Brain (organoid and tissue), 16 donors: ENCODE measurements at places on chromosomes 2 and 18.

DNA sequence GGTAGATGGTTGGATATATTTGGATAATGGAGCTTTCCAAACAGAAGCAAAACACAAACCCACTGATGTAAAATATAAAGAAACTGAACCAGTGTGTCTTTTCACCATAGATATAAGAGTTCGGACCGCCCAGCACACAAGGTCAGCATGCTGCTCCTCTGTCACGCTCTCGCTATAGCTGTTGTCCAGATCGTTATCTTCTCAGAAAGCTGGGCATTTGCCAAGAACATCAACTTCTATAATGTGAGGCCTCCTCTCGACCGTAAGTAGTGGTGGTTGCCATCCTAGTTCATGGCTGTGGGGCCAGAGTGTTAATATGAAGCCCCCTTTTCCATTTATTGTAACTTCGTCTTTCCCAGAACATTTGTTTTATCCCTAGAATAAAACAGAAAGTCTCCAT lies 125.2 kb upstream of the LYPD6 start:
- DNase-seq, result no peak

DNA sequence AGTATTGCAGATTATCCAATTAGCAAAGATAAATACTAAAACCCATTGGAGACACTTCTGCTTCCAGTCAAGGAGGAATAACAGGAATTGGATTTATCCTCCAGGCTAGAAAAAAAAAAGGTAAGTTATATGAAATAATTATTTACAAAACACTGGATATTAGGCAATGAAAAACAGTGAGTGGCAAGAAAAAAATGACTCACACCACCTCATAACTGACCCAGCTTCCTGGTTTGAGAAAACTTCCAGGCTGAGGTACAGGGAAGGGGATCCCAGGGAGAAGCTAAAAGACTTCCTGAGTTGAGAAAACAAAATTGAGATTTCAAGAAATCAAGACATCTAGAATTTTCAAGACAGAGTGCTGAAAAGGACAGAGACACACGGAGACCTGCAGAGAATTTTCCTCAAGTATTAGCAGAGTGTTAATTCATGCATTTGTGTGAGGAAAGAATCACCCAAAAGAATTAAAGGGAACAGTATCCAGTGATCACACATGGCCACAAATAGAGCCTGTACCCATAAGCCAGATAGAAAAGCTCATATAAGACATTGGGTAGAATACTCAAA lies 17.4 kb downstream of the SRD5A2 start:
- DNase-seq, result no peak

DNA sequence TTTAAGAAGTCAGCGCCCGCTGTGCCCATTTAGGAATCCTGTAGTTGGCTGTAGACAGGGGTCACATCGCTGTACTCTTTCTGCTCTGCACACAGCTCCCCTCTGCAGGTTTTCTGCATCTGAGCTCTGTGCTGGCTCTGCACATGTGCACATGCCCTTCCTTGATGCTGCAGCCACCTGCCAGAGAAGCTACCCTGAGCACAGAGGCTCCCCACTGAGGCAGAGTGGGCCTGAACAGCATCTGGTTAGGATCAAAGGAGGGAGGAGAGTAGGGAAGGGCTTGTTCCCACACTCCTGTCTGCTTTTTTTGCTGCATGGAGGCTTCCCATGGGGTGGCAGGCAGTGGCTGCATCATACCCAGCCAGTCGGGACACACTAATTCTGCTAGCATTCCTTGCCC lies 238.9 kb downstream of the FHOD3 start:
- DNase-seq, result peak; percentile 73

GRCh38 chr2:12173943-12174340 lies 427.5 kb downstream of the LPIN1 start:
- no peak for DNase-seq
